ENCODE measurements at places on chromosomes 16 and 17.
A peak's percentile ranks its signal among the peaks of the same experiment; 100 is the strongest.

- DNase-seq = no peak
Observed at GRCh38 chr17:76421044-76421407, 31.9 kb downstream of the UBE2O start.

GRCh38 chr17:45335721-45336120, 18.9 kb upstream of the MAP3K14 start:
- no peak for DNase-seq

GRCh38 chr17:79698146-79698846, 32.4 kb upstream of the ENPP7 start:
- no peak for DNase-seq

DNA sequence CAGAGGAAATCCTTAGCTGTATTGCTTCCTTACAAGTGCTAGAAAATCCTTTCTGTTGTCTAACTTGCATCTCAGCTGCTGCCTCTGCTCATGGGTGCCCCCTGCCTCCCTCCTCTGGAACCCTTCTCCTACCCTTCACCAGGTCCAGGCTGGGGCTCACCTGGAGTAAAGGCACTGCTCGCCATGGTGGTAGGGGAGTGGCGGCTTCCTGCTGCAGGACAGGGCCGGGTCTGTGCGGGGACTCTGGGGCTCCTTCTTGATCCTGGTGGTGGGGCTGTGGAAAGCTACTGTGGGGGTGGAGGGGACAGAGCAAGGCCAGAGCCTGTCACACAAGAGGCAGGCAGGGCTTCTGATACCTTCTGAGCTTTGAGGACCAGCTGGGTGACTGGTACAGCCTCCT, 12.4 kb downstream of the ETV4 start:
- no peak for DNase-seq

- DNase-seq = peak; percentile 65
Observed at GRCh38 chr17:13594762-13595598, 6.7 kb downstream of the HS3ST3A1 start.

- no peak for DNase-seq
Observed at GRCh38 chr16:4510747-4511426, 27.7 kb downstream of the CDIP1 start.

DNA sequence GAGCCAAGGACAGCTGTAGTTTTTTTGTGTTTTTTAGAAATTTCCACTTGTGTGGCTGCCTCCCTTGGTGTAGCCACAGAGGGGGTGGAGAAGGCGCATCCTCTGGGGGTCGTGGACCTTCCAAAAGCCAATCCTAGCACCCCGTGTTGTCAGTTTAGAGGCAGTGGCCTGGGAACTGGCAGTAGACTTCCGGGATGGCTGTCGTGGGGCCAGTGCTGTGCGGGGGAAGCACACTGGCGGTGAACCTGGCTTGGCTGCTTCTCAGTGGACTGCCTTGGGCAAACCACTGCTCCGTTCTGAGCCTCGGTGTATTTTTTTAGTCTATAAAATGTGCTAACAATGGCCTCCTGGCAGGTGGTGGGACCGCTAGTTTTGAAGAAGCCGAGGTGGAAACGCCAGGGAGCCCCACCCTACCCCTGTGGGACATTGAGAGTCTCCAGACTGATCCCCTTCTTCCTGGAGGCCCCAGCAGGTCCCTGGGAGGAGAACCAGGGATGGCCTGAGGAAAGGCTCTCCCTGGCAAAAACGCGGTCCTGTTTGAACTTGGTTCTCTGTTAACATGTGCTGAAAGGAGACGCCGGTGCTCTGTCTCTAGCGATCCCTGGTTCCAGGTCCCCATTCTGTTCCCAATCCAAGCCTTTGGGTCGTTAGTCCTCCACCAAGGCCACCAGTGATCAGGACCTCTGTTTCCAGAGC, 125.7 kb downstream of the CMIP start:
- DNase-seq = no peak

Data from stimulated activated CD4-positive, alpha-beta T cell treated with anti-CD3 and anti-CD28 coated beads, Interleukin-1b, Interleukin-23, amount 100 ng/mL, for 24 hours (primary cell).